ENCODE measurements at places on chromosomes 1 and 21. TPM values are rescaled to one million over a fixed set of nuclear protein-coding genes. Genes with fewer than 3 reads are reported as not detected.

GRCh38 chr1:62493656-62494055 is 56.8 kb downstream of the USP1 start:
- DNase-seq: no peak

DNA sequence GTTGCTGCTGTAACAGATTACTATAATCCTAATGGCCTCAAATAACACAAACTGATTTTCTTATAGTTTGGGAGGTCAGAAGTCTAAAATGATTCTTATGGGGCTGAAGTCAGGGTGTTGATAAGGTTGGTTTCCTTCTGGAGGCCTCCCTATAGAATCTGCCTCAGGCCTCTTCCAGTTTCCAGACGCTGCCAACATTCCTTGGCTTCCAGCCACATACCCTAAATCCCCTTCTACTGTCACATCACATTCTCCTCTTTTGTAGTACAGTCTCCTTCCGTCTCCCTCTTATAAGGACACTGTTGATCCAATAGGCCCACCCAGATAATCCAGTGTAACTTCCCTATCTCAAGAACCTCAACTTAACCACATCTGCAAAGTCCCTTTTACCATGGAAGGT is 145.3 kb upstream of the NCAM2 start:
- no peak for DNase-seq

KCNT2 gene
- total RNA-seq: 1.2 TPM

- DNase-seq: no peak
Measured at GRCh38 chr1:204242920-204243319, 29.1 kb upstream of the GOLT1A start.

DNA sequence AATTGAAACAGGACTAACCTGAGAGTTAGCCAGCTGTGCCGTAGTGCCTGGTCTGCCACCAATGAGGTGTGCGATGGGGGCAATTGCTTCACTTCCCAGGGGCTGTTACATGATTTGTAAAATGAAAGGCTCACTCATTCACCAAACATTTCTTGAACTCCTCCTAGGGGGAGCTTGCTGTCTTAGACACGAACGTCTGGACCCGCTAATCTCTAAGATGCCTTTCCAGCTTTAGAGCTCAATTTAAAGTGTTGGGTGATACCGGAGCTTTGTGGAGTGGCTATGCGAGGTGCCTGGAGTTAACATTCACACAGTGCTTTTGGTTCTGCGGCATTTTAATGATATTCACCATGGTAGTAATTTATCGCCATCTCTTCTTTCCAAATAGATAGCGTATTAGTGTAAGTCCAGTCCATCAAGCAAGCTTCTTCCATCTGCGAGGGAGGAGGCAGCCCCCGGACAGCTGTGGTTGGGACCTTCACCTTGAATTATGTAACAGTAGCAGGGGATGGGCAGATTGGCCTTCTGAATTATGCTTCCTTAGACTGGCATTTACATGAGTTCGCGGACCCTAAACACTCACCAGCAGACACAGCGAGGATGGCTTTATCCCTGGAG is 179.9 kb downstream of the ADSS2 start:
- no peak for DNase-seq

- no peak for DNase-seq
Measured at GRCh38 chr1:41442697-41443251, 41.7 kb downstream of the EDN2 start.

DNA sequence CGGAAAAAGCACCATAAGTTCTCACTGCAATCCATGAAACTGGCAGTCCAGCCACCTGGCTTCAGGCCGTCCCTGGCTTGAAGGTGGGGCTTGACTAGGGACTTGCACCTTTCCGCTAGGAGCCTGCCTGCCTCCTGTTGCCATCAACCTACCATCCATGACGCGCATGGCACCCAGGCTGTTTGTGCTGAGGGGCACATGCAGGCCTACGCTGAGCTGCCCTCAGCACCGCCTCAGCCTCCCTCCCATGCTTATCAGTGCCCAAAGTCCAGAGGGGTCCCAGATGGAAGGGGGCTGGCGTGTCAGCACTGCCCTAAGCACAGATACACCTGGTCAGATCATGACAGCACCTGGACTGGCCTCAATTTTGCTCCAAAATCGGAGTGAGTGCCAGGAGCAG is 190.2 kb upstream of the LYPLAL1 start:
- no peak for DNase-seq
